ENCODE measurements at places on chromosomes 16 and 17. TPM values are rescaled to one million over a fixed set of nuclear protein-coding genes. Genes with fewer than 3 reads are reported as not detected.

- peak; percentile 48 for DNase-seq
Measured at GRCh38 chr17:67830440-67830839, 5.1 kb downstream of the BPTF start.

GRCh38 chr16:54512467-54512995, 225.9 kb upstream of the IRX3 start:
- DNase-seq = no peak

GRCh38 chr16:14003074-14003570, 68.0 kb upstream of the MRTFB start:
- DNase-seq = peak; percentile 83

DNA sequence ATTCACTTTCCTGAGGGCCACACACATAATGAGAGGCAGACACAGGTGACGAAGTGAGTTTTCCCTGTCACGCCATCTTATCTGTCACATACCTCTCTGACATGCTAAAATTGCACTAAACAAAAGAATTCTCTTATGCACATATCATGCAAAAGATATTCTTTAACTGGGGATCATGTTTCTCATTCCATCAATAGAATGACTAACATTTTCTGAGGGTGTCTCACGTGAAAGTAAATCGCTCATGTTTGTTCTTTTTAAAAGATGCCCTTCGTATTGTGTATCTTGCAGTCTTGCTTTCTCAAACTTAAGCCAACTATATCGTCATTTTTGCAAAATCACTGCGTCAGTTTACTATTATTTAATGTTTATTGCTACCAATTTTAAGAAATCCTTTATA, 306.4 kb downstream of the WWOX start:
- DNase-seq = no peak

DNA sequence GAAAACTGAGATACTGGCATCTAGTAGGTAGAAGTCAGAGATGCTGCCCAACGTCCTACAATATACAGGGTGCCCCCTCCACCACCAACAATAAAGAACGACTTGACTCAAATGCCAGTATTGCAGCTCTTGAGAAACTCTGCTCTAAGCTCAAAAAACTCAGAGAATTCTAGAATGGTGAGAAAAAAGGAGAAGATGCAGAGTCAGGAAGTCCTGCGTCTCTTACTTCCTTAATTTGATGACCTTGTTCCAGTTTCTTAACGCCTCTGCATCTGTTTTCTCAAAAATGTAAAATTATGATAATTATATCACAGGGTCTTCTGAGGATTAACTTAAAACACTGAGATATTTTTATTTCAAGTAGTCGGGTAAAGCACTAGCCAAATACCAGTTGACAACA, 1.7 kb upstream of the HSBP1 start:
- DNase-seq = no peak

DNA sequence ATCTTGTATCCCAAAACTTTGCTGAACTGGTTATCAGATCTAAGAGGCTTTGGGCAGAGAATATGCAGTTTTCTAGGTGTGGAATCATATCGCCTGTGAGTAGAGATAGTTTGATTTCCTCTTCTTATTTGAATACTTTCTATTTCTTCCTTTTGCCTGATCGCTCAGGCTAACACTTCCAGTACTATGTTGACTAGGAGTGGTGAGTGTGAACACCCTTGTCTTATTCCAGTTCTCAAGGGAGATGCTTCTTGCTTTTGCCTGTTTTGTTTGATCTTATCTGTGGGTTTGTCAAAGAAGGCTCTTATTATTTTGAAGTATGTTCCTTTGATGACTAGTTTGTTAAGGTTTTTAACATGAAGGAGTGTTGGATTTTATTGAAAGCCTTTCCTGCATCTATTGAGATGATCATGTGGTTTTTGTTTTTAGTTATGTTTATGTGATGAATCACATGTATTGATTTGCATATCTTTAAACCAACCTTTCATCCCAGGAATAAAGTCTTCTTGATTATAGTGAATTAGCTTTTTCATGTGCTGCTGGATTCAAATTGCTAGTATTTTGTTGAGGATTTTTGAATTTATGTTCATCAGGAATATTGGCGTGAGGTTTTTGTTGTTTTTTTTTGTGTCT, 17.0 kb upstream of the CCL13 start:
- no peak for DNase-seq

DNA sequence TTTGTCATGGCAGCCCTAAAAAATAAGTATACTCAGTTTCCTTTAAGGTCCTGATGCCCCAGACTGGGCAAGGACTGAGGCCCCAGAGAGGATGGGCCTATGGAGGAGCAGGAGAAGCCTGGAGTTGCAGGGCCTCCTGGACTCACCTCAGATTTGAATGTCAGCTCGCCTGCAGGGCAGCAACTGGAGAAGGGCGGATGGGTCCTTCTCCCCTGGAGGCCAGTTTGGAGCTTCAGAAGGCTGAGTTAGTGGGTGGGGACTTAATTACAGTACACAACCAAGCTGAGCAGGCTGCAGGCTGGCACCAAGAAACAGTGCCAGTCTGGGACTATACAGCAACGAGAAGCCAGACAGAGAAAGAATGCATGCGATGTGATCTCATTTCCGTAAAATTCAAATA, 6.2 kb downstream of the PIRT start:
- DNase-seq = no peak

GRCh38 chr17:38329284-38329683, 14.5 kb downstream of the GPR179 start:
- no peak for DNase-seq

- peak; percentile 28 for DNase-seq
Measured at GRCh38 chr16:50600582-50601283, 52.5 kb downstream of the NKD1 start.

DNA sequence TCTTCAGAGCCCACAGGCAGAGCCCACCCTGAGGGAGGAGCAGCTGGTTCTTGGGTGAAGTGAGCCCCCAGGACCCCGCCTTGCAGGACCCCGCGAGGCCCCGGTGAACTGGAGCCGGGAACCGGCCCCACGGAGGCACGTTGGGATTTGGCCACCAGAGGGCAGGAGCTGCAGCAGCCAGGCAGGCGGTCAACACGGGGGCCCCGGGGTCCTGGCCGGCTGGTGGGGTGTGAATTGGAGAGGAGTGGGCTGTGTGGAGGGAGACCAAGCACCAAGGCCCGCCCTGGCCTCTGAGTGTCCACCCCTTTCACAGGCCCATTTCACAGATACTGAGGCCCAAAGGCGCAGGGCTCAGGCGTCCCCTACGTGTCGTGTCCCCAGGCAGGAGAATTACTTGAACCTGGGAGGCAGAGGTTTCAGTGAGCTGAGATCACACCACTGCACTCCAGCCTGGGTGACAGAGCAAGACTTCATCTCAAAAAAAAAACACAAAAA, 2.2 kb downstream of the DPEP1 start:
- peak; percentile 67 for DNase-seq

GRCh38 chr17:21397341-21398190, 21.4 kb downstream of the KCNJ12 start:
- no peak for DNase-seq

DNA sequence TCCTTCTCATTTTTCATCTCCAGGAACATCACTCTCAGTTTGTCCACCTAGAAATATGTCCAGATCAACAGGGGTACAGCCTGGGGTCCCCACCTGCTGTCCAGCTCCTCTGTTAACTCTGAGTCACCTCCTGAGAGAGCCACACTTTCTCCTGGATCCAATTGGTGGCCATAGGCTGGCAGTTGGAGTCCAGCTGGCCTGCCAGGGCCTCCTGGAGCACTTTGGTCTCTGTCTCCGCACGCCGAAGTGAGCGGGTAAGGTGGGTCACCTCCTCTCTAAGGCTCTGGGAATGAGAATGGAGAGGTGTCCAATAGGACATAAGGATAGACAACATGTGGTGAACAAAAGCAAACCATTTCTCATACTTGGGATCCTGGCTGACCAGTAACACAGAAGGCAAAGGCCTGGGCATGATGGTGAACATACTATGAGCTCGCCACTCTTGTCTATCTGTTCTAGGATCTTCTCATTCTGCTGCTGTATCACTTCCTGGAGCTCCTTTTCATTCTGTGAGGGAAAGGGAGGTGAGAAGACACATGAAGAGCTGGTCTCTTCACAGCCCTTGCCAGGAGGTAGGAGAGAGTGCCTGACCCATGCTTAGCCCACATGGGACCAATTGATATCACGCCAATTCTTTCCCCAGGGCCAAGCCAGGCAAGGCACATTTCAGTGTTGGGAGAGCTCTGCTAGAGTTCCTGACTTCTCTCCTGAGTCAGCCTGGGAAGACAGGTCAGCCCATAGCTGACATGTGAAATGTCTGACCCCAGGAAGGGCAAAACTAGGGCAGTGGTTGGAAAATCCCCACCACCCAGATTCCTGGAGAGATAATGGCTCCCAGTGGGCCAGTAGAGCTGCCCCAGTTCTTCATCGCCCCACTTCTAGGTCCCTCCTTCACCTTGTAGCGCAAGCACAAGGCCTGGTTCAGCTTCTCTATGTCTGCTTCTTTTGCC, 1.8 kb upstream of the ALDOC start:
- DNase-seq = no peak

GRCh38 chr17:82212331-82213250, at the start of gene CCDC57:
CCDC57 (minus strand) TSS chr17:82212842; CDS start chr17:82201944, 10,898 bp downstream.
- DNase-seq = peak; percentile 92

- no peak for DNase-seq
Measured at GRCh38 chr17:72240333-72240732, 119.5 kb downstream of the SOX9 start.

- peak; percentile 25 for DNase-seq
Measured at GRCh38 chr17:29113334-29113733, 66.9 kb downstream of the MYO18A start.

GRCh38 chr16:56559109-56559508, 5.8 kb upstream of the MT4 start:
- DNase-seq = no peak

The ZNF624 gene
- 8.4 TPM for total RNA-seq

The KRT31 gene
- total RNA-seq = not detected

The WFIKKN1 gene
- 5.9 TPM for total RNA-seq

The RBL2 gene
- total RNA-seq = 44.9 TPM

The MYLK3 gene
- total RNA-seq = 1.6 TPM

The CLEC19A gene
- total RNA-seq = 8.2 TPM

Data from neural progenitor cell (in vitro differentiated cells).